ENCODE measurements at places on chromosomes 12 and 14.

DNA sequence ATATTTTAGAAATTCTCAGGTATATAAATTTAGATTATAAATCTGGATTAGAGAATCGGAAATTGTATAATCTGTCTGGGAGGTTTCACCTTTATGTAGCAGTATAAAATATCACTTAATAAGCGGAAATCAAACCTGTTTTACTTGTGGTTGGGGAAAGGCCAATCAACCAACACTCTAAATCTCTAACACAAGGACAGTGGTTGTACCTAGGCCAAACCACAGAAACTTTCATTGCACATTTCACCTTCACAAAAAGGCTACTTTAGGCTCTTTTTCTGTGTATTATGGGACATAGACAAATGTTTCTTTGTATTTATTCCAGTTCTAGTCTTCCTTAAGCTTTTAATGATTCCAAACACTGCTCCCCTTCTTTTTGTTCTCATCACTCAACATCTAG, 19.8 kb downstream of the ERH start:
- DNase-seq: no peak

DNA sequence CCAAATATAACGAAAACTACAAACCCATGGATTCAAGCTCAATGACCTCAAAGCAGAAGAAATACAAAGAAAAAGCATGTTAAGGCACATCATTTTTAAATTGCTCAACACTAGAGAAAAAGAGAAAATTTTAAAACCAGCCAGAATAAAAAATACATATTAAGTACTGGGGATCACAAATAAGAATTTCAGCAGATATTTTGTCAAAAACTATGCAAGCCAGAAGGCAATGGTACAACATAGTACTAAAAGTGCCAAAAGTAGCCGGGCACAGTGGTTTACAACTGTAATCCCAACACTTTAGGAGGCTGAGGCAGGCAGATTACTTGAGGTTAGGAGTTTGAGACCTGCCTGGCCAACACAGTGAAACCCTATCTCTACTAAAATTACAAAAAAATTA, 10.2 kb downstream of the SGPP1 start:
- no peak for DNase-seq

GRCh38 chr14:90728951-90729350, 87.3 kb downstream of the TTC7B start:
- DNase-seq: no peak

DNA sequence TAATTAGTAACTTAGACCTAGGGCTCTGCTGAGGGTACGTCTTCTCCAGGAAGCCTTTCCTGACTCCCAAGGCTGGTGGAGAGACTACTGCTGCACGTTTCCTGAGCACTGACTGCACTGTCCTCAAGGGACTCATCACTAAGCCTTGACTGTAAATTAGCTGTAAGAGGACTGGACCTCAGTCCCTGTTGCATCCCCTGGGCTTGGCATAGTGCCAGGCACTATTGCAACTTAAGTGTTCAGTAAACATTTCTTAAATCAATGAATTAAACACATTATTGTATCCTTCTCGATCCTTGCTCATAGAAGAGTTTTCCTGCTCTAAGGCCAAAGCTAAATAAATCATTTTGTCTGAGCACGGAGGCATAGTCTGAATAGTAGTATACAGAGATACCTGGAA, 31.9 kb upstream of the IFNG-AS1 start:
- no peak for DNase-seq

DNA sequence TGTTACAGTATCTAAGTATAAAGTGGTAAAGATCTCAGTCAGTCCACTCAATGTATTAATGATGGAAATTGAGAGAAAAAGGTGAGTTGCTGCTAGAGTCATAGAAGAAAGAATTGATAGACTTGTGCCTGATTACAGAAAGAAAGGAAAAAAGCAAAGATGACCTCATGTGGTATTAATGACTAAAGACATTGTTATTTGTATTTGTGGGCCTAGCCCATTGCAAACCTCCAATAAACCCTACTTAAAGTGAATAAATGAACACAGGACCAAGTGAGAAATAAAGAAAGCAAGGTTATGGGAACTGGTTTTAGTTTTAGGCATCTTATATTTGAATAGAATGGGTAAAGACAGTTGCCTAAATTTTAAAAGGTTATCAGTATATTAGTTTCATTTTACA, 105.5 kb downstream of the SYT1 start:
- peak; percentile 4 for DNase-seq

DNA sequence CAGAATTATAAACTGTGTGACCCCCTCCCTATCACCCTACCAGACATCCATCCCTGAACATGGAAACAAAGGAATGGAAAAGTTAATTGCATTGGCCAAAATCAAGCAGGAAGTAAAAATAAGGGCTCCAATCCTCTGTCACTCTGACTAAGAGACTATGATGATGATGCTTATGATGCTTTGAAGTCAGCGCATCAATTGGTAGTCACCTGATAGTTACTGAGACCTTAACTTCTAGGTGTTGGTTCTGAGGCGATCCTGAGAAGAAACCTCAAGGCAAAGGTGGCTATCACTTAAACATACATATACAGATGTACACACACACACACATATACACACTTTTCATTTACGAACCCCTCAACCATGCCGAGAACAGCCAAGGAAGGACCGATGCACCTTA, 6.6 kb downstream of the ITPR2 start:
- no peak for DNase-seq

DNA sequence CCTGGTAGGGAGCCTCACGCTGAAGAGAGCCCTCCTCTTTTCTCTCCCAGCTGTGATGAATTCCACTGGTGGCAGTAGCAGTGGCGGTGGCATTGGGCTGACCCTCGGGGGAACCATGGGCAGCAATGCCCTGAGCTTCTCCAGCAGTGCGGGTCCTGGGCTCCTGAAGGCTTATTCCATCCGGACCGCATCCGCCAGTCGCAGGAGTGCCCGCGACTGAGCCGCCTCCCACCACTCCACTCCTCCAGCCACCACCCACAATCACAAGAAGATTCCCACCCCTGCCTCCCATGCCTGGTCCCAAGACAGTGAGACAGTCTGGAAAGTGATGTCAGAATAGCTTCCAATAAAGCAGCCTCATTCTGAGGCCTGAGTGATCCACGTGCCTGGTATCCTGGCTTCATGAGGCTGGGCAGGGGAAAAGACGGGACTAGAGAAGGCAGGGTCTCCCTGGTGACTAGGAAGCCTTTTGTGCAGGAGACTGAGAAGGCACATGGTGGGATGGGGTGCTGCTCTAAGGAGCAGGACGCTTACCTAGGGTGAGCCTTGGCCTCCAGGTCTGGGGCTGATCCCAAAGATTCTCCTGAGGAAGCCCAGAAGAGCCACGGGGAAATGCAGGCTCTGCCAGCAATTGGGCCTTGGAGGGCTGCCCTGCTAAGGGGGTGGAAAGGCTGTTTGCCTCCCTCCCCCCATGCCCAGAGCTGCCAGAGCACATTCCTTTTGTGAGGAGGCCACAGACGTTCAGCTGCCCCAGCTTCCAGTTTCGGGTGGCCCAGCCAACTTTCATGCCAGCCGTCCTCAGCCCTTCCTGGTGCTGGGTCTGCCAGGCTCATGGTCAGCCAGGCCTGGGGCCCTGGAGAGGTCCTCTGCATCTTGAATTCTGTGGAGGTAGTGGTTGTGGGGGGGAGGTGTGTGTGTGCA, 15.8 kb downstream of the KRT7 start:
- no peak for DNase-seq

GRCh38 chr14:99740411-99740810, 52.8 kb upstream of the EML1 start:
- DNase-seq: no peak

GRCh38 chr14:32633930-32634329, 304.7 kb upstream of the NPAS3 start:
- DNase-seq: no peak

All from fibroblast of skin of abdomen (primary cell).